ENCODE measurements at places on chromosomes 2 and 18.

GRCh38 chr18:63292831-63293683 lies 26.5 kb downstream of the BCL2 start:
- no peak for DNase-seq
- H3K27ac ChIP-seq, result no peak overlapping the region

- H3K27me3 ChIP-seq, result no peaks in the 10 kb centered on the region
- no peaks in the 10 kb centered on the region for H3K36me3 ChIP-seq
- peak; percentile 73 for DNase-seq
- no peak overlapping the region for H3K27ac ChIP-seq
Measured at GRCh38 chr2:82158150-82158549, 1853.6 kb upstream of the LRRTM1 start.

GRCh38 chr2:176063958-176064357 lies 19.8 kb downstream of the EVX2 start:
- H3K27ac ChIP-seq, result no peak overlapping the region
- DNase-seq, result no peak
- H3K36me3 ChIP-seq, result no peaks in the 10 kb centered on the region
- H3K4me1 ChIP-seq, result no peaks in the 10 kb centered on the region
- peaks cover 64% of the 10 kb centered on the region for H3K27me3 ChIP-seq

DNA sequence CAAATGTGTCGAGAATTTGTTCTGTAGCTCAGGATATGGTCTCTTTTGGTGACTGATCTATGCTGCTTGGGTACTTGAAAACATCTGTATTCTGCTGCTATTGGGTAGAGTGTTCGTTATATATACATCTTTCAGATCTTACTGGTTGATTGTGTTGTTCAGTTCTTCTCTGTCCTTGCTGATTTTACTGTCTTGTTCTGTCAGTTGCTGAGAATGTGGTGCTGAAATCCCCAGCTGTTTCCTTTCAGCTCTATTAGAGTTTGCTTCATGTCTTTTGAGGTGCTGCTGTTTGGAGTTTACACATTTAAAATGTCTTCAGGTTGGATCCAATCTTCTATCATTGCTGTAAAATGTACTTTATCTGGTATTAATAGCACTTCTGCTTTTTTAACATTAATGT lies 12.9 kb downstream of the BCL2L11 start:
- DNase-seq, result no peak
- no peaks in the 10 kb centered on the region for H3K27me3 ChIP-seq
- no peak overlapping the region for H3K27ac ChIP-seq
- H3K4me1 ChIP-seq, result peaks cover 3% of the 10 kb centered on the region
- H3K36me3 ChIP-seq, result peaks cover 28% of the 10 kb centered on the region
- no peak overlapping the region for H3K4me3 ChIP-seq

- H3K4me3 ChIP-seq, result no peak overlapping the region
- no peaks in the 10 kb centered on the region for H3K27me3 ChIP-seq
- H3K4me1 ChIP-seq, result peaks cover 3% of the 10 kb centered on the region
- H3K27ac ChIP-seq, result no peak overlapping the region
Measured at GRCh38 chr18:9133225-9133624, 3.4 kb upstream of the ANKRD12 start.

- H3K36me3 ChIP-seq, result no peaks in the 10 kb centered on the region
- no peaks in the 10 kb centered on the region for H3K27me3 ChIP-seq
- H3K27ac ChIP-seq, result peak overlapping the region; percentile 99
- peaks cover 10% of the 10 kb centered on the region for H3K4me1 ChIP-seq
- H3K4me3 ChIP-seq, result peak overlapping the region; percentile 69
- no peak for DNase-seq
Measured at GRCh38 chr18:49812286-49813068, 856 bp downstream of the ACAA2 start.

All from lung (tissue), 17 donors.